ENCODE measurements at places on chromosomes 13 and 19.

GRCh38 chr19:30059741-30060457 lies 117.9 kb downstream of the URI1 start:
- DNase-seq, result no peak

GRCh38 chr19:29260477-29261317 lies 47.7 kb upstream of the UQCRFS1 start:
- DNase-seq, result no peak

- DNase-seq, result no peak
Observed at GRCh38 chr13:110830800-110831371, 84.0 kb downstream of the ANKRD10 start.

DNA sequence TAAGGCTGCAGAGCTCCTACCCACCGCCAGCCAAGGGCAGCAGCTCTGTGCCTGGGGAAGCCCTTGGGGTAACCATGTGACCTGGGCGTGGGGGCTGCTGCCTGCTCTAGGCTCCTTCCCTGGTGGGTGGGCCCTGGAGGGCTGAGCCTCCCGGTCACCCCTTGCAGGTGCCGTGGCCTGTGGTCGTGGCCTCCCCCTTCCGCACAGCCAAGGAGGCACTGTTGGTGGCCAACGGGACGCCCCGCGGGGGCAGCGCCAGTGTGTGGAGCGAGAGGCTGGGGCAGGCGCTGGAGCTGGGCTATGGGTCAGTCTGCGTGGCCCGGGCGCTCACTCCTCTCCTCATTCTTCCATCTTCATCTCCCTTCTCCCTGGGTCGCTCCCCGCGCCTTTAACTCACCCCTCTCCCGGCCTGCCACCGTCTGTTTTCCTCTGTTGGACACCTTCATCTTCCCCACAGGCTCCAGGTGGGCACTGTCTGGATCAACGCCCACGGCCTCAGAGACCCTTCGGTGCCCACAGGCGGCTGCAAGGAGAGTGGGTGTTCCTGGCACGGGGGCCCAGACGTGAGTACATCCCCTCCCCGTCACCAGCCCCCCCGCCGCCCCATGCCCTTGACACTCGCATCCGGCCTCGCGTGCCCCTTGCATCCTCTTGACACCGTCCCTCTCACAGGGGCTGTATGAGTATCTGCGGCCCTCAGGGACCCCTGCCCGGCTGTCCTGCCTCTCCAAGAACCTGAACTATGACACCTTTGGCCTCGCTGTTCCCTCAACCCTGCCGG lies 9.9 kb upstream of the FLT3LG start:
- DNase-seq, result no peak

Data from central memory CD4-positive, alpha-beta T cell (primary cell).